DND-41 (cell line): ENCODE measurements at places on chromosomes 7 and 10.

DNA sequence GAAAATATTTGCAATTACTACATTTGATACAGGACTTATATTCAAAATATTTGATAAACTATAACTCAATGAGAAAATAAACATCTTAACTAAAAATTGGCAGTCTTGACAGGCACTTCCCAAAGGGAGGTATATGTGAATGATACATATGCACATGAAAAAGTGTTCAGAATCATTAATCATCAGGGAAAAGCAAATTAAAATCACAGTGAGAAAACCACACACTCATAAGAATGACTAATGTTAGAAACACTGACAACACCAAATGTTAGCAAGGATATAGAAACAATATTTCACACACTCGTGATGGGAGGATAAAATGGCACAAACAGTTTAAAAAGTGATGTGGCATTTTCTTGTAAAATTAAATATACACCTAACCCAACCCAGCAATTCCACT lies 4.1 kb upstream of the VPS26A start:
- DNase-seq = no peak

GRCh38 chr7:149731207-149731955 lies 42.0 kb downstream of the ZNF467 start:
- no peak for DNase-seq

DNA sequence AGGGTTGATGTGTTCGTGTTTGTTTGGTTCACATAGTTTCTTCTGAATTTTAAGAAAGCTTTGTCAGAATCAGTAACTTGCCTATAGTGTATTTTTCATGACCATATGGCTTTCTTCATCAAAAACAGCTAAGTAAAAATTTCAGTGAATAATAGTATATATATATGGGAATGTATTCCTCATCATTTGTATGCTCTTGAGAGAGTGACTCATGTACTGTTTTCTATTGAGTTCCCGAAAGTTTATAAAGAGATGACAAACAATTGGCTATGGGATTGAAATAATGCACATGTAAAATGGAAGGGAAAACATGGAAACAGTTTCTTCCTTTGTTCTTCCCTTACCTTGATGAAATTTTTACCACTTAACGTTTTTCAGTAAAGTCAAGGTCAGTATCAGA lies 56.4 kb downstream of the KAT6B start:
- no peak for DNase-seq

GRCh38 chr10:118694848-118695247 lies 59.9 kb downstream of the CACUL1 start:
- DNase-seq = no peak

DNA sequence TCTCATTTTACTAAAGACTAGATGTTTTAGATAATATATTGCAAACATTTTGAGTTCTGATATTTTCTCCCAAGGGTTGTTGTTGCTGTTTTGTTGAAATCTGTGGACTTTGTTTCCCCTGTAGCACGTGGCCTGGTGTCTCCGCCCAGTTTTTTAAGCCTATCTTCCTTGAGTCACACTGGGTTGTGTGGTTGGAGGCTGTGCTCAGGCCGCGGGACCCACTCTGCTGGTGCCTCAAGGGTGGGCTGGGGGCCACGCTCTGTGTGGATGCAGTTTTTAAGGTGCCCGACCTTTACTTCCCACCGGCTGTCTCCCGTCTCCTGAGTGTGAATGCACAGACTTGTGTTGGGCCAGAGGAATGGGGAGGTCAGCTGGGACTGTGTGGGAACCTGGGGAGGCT lies 4.2 kb upstream of the PRAP1 start:
- no peak for DNase-seq

GRCh38 chr7:142529591-142529990 lies 219.7 kb upstream of the PRSS1 start:
- DNase-seq = no peak

DNA sequence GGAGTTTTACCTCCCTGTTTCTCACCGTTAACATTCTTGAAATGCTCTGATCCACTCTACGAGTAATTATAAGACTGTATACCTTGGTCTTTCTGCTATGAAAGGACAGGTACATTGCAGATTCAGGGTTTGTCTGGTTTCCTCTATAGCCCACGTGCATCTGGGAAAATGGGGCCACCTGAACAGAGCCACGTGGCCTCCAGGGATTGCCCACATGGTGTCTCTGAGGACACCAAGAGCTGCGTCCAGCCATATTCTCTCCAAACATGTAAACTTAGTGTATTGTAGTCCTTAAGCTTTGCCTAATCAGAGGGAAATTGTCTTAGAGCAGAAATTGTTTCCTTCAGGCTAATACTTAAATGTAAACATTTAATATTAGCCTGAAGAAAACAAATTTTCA lies 16.7 kb downstream of the MACROH2A2 start:
- no peak for DNase-seq

- DNase-seq = no peak
These were observed 128.6 kb downstream of the ADCY1 start for GRCh38 chr7:45702751-45703150.

DNA sequence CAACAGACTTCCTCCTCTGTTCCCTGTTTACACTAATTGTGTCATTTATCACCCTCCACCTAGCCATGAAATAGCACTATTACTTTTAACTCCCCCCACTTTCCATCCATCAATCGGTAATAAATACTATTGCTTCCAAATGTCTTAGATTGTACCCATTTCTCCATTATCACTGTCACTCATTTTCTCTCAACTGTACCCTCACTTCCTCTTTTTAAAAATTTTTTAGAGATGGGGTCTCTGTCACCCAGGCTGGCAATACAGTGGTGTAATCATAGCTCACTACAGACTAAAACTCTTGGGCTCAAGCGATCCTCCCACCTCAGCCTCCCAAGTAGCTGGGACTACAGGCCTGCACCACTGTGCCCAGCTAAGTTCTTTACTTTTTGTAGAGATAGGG lies 123.5 kb upstream of the EGR2 start:
- DNase-seq = no peak

DNA sequence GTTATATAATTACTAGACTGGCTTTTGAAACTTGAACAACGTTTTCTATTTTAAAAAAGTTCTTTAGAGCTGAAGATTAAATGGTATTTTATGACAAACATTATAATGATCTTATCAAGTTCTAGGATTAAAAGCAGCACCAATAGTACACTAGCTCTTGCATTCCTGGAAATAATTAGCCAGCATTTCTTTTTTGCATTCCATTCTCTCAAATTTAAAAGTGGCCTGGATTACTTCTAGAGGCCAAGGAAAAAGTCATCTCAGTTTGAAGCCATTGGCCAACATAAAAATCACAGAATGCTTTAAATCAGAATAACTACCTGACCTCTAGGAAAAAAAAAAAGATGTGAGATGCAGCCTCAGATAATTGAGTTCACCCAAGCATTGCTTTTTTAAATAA lies 1326.4 kb upstream of the SORCS1 start:
- no peak for DNase-seq

DNA sequence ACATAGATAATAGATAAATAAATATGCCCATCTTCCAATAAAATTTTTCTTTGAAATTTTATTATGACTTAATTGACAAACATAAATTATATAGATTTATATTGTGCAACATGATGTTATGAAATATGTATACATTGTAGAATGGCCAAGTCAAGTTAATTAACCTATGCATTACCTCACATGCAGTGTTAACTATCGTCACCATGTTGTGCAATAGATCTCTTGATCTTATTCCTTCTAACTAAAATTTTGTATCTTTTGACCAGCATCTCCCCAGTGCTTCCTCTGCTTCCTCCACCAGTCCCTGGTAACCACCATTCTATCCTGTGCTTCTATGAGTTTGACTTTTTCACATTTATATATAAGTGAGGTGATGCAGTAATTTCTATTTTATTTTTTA lies 259.6 kb downstream of the SUGCT start:
- no peak for DNase-seq

DNA sequence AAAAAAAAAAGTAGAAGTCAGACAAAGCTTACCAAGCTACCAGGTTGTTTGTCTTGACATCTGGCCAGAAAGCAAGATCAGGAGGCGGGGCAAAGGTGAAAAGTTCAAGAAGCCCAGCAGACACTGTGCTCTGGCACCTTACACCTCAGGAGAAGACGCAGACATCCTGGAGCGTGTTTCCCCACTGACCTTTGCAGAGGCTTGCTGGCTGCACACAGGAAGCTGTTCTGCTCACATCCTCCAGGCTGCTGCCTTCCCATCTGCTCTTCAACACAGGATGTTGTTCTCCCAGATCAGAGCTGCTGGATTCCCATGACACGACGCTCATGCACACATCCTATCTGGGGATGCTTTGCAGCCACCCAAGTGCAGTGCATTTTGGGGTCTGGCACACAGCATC lies 174.4 kb upstream of the KIAA1217 start:
- no peak for DNase-seq

DNA sequence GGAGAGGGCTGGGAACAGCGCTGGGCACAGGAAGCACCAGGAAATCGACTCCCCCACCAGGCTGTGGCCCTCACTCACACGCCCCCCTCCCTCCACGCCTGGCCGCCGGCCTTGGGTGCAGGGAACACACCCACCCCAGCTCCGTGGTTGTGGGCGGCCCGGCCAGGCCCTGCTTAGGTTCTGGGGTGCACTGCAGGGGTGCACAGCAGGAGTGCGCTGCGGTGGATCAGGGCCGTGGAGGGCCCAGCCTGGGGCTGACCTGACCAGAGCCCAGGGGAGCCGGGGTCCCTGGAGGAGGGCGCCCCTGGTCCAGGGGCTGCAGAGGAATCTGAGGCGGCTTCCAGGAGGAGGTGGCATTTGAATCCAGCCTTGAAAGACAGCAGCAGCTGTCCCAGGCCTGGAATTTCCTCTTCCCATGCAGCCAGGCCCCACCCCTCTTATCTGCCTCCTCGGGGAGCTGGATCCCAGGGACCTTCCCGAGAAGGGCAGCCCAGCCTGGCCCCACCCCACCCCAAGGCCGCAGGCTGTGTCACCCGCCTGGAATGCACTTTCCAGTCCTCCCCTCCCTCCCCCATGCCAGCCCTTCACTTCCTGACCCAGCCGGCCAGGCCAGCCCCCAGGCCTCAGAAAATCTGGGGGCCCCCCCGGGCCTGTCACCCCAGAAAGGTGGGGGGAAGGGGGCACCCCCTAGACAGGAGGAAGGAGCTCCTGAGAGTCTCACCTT lies 18.4 kb upstream of the PDGFA start:
- DNase-seq = no peak

GRCh38 chr10:20975236-20975635 lies 78.1 kb upstream of the NEBL start:
- no peak for DNase-seq

GRCh38 chr10:71985542-71986250 lies 21.5 kb downstream of the CHST3 start:
- DNase-seq = no peak

- peak; percentile 82 for DNase-seq
These were observed 73.8 kb downstream of the LANCL2 start for GRCh38 chr7:55438757-55439525.

GRCh38 chr10:72297281-72297804 lies 23.6 kb downstream of the DDIT4 start:
- peak; percentile 97 for DNase-seq

DNA sequence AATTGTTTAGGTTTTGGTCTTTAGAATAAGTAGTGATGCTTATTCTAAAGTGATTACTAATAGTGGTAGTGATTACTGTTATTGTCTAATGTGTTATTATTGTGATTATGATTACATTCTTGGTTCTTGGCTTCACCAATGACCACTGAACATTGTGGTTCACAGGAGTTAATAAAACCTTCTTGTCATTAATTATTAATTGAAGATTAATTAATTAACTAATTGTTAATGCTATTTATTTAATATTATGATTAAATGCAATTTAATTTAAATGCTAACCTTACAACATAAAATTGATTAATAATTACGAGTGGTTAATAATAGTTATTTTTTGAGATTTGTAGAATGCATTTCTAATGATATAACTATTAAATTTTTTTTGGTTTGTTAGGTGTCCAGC lies 747.7 kb upstream of the POM121L12 start:
- DNase-seq = no peak

DNA sequence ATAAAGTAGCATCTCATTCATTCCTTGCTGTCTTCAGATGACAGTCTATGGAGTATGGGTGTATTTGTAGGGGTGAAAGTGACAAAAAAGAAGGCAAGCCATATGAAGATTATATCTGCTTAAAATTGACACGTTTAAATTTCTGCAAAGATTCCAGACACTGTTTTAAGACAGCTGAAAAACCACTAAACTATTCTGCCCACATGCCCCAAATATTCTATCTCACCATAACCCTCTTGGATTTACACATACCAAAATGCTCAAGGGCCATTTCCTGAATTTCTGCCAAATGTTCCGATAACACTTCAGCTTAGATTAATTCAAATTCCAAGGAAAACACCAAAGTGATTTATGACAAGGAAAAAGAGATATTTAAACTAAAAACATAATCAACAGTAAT lies 99.9 kb upstream of the IL6 start:
- DNase-seq = no peak

DNA sequence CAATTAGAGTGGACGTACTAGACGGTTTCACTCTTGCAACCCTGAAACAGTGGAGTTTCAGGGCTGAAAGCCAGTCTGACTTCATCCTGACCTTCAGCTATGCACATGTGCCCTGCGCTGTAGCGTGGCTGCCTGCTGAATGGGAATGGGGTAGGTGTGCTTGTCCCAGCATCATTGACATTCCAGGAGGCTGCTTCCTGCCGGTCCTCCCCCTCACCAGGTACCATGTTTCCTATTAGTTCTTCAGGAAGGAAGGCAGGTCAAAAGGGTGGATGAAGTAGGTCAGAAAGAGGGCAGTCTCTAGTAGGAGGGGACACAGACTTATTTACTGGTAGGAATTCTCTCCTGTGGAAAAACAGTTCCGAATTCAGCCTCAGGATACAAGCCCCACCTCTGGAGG lies 551.8 kb upstream of the GALNT17 start:
- DNase-seq = no peak

DNA sequence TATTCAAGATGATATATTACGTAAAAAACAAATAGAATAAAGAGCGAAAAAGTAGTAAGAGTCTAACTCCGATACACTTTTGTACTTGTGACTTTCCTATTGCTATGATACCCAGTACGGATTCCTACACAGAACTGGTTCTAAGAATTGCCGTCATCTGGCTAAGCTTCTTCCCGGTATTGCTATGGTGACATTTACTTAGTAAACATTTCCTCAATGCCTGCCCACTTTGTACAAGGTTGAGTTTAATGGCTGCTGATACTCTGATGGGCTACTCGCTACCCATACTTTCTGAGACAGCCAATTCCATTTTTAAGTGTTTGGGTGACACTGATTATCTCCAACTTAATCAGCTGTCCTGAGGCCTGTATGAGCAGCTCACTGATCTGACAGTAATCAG lies 55.6 kb downstream of the OSBPL3 start:
- no peak for DNase-seq

- no peak for DNase-seq
These were observed 141.3 kb upstream of the VKORC1L1 start for GRCh38 chr7:65731562-65732035.

DNA sequence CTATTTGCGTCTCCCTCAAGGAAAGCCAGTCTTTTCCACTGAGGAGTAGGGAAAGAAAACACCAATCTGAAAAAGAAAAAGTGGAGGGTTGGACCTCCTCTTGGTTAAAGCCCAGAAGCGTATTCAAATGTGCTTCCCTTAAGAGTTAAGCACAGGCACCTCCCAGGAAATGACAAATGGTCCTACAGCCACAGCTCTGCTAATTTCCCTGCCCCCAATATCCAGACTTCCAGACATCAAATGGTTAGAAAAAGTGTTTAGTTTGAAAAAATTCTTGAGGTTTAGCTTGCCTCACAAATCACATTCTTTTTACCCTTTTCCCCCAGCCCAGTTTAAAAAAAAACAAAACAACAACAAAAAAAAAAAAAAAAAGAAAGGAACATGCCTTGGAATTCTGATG lies 19.0 kb upstream of the COL1A2 start:
- peak; percentile 18 for DNase-seq
